ENCODE measurements at places on chromosomes 3 and 15.

GRCh38 chr15:29656636-29657475 is 165.4 kb downstream of the TJP1 start:
- DNase-seq = no peak

GRCh38 chr3:27758083-27758482 is 36.0 kb upstream of the EOMES start:
- no peak for DNase-seq

- DNase-seq = no peak
Observed at GRCh38 chr15:82531496-82532382, 8.5 kb downstream of the RPS17 start.

- DNase-seq = no peak
Observed at GRCh38 chr3:181921220-181921619, 209.5 kb downstream of the SOX2 start.

- DNase-seq = no peak
Observed at GRCh38 chr3:196127308-196128040, 45.6 kb upstream of the TFRC start.

GRCh38 chr15:51195459-51195858 is 100.8 kb upstream of the TNFAIP8L3 start:
- DNase-seq = no peak

DNA sequence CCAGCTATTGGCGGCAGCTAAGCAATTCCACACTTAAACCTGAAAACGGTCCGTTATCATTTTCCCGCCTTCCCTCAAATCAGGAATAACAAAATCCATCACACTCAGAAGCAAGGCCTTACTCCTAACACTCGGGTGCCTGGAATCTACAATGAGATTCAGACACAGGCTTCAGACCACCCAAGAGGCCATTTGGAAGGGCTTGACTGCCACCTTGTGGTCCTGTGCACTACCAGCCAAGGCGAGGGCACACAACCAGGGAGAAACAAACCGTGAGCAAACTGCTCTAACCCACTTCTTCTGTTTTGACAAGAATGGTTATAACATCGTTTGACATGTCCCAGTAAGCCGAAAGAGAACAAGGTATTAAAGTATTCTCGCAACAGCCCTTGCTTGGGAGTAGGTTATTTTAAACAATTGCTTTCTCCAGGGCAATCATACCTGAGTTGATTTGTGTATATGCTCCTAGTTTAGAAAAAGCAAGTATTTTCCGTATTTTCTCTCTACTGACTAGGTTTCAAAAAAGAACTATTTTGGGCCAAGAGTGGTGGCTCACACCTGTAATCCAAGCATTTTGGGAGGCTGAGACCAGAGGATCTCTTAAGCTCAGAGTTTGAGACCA is 40.1 kb upstream of the TAFA4 start:
- no peak for DNase-seq

- no peak for DNase-seq
Observed at GRCh38 chr15:73564255-73564654, 68.9 kb downstream of the NPTN start.

DNA sequence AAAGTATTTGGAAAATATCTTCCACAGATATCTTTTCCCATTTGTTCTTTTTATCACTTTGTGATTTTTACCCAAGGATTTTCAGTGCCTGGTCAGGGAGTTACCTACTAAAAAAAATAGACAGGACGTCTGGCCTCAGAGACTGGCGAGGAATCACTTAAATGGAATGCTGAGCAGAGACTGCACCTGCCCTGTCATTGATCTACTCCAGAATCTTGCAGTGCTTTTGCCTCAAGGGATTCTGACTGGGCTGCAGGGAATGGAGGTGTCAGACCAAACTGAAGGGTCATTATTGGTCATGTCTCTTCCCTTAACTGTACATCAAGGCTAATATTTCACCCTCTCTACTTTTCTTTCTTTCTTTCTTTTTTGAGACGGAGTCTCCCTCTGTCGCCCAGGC is 12.1 kb upstream of the RYR3 start:
- DNase-seq = no peak

GRCh38 chr3:19338769-19339168 is 190.5 kb downstream of the KCNH8 start:
- no peak for DNase-seq

DNA sequence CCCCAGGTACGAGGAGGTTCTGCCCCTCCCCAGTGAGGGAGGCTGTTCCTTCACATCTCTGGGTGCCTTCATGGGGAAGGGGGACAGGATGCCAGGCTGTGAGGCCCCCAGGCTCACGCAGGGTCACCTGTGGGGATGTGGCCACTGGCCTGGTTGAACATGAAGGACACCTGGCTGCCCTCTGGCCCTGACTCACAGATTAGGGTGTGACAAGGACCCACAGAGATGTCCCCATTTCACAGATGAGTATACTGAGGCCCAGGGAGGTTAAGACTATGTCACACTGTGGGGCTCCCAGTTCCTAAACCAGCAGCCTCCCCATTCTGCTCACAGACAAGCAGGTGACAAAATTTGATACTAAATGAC is 42.4 kb downstream of the PCSK6 start:
- no peak for DNase-seq

DNA sequence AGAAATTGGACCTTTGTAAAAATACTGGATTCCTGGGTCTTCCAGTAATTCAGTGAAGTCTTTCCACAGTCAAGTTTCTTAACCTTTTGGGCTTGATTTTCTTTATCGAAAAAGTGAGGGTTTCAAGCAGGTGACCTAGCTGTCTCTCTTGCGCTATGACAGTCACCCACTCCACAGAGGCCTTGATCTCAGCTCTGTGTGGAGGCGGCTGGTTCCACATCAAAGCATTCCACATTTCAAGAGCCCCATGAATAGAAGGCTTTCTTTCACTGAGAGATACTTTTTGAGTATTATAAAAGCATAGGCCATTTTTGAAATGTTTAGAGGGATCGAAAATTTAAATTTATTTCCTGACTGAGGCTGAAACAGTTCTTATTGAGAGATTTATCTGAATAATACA is 43.9 kb downstream of the GABRA5 start:
- no peak for DNase-seq

- DNase-seq = no peak
Observed at GRCh38 chr3:193530231-193531165, 24.2 kb downstream of the ATP13A4 start.

GRCh38 chr3:72982609-72983366 is 13.8 kb upstream of the PPP4R2 start:
- DNase-seq = no peak

GRCh38 chr3:170429050-170429449 is 10.4 kb downstream of the CLDN11 start:
- DNase-seq = no peak

DNA sequence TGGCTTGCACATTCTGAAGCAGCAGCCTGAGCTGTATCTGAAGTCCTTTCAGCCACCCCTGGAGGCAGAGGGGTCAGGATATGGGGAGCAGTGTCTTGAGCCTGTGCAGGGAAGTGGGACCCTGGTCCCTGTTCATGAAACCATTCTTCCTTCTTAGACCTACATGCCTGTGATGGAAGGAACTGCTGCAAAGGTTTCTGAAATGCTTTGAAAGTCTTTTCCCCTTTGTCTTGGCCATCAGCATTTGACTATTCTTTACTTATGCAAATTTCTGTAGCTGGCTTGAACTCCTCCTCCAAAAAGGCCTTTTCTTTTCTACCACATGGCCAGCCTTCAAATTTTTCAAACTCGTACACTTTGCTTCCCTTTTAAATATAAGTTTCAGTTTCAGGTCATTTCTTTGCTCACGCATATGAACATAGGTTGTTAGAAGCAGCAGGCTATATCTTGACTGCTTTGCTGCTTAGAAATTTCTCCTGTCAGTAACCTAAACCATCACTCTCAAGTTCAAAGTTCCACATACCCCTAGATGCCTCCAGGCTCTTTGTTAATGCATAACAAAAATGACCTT is 62.3 kb downstream of the GALK2 start:
- no peak for DNase-seq

DNA sequence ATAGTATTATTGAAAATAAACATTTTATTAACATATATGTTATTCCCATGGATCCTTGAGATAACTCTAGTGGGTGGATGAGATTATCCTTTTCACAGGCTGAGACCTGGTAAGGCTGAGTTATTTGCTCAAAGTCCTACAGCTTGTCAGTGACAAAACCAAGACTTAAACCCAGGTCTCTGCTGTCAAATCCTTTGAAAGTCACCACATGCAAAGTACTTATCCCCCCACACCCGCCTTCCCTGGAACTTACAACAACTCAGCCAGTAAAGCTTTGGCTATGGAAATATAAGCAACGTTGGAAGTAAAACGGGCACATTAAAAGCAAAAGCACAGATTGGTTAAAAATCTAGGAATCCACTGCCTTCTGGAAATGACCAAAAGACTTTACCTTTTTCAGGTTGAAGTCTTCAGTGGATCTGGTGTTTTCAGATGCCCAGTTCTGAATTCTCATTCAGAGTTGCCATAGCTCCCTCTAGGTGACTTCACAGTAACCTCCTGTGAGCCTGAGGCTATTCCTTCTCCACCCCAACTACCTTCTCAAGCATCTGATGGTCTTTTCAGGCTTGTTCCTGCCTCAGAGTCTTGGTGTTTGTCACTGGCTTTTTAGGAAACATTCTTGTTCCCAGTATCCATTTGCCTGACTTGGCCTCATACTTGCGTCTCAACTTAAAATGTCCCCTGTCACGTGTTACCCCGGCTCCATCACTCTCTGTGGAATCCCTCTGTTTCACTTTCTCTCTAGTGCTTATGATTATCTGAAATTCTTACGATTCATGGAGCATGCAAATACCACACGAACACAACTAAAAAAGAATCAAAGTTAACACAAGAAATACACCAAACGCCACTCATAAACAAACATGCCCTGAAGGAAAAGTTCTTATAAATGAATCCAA is 131.2 kb downstream of the MAGI1 start:
- no peak for DNase-seq

GRCh38 chr15:22952796-22953579 is 27.2 kb downstream of the CYFIP1 start:
- no peak for DNase-seq

DNA sequence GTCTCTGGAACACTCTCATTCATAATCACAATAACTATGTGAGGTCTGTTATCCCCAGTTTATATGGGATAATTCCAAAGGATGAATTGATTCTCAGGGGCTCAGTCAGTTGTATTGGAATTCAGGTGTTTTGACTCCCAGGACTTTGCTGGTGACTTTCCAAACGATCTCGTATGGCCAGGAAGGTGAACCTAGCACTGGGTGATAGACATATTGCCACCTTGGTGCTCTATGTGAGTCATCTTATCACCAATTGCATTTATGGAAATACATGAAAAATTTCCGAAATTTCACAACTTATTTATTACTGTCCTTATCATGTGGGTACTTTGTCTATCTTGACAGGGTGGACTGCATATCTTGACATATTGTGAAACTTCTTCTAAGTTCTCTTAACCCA is 287.3 kb downstream of the WDR72 start:
- no peak for DNase-seq

GRCh38 chr15:39649757-39650156 is 68.9 kb downstream of the THBS1 start:
- no peak for DNase-seq

- no peak for DNase-seq
Observed at GRCh38 chr3:24111711-24112110, 166.6 kb downstream of the NR1D2 start.

DNA sequence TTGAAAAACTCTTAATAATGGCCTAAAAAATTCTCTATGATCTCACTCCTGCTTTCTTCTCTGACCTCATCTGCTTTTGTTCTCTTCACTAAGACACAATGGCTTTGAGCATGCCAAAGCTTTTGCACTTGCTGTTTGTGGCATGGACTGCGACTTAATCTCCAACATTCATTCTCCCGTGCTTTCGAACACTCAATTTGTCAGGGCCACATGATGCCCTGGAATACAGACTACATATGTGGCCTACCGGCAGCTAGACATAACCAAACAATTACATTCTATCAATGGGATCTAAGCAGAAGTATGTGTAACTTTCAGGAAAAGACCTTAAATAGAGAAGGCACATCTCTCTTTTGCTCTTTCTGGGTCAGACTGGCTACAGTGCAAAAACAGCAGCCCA is 506.5 kb downstream of the MAGI1 start:
- DNase-seq = no peak

- DNase-seq = no peak
Observed at GRCh38 chr3:165194511-165195240, 1.5 kb downstream of the SLITRK3 start.

DNA sequence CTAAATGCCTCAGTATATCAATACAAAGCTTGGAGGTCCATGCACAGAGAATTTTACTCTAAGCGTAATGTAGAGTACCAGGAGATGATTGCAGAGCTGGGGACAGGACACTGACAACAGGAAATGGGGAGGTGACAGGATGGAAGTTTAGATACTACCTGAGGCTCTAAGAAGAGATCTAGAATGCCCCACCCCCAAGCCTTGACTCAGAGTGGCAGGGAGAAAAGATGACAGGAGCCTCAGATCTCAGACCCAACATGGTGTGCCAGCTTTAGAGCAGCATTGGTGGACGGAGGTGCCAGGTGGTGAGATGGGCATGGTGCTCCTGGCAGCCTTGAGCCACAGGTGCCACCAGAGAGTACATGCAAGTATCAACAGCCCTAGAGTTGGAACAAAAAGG is 62.5 kb downstream of the LYZL4 start:
- DNase-seq = no peak

GRCh38 chr3:25372167-25372566 is 55.9 kb upstream of the RARB start:
- no peak for DNase-seq

DNA sequence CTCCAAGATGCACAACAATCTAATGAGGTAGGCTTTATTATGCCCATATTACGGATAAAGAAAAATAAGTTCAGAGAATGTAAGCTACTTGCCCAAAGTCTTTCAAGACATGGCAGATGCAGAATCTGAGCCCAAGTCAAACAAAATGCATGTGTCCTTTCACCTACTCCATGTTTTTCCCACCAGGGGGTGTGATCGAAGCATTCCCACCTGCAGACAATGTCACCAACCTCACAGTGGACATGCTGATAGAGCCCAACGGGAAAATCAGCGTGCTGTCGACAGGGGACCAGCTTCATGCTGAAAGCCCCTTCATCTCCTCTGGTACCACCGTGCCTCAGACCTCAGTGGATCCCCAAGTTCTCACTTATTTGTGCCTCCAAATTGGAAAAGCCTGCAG is 99.8 kb upstream of the C15orf61 start:
- no peak for DNase-seq

- no peak for DNase-seq
Observed at GRCh38 chr15:72174551-72175165, 22.9 kb downstream of the GRAMD2A start.

GRCh38 chr3:170732660-170733245 is 137.2 kb downstream of the RPL22L1 start:
- DNase-seq = no peak

Measured in stimulated activated CD4-positive, alpha-beta T cell treated with anti-CD3 and anti-CD28 coated beads, TNF-alpha, amount 100 ng/mL, for 4 hours (primary cell).